ENCODE measurements at places on chromosomes 2 and 18. TPM values are rescaled to one million over a fixed set of nuclear protein-coding genes. Genes with fewer than 3 reads are reported as not detected.

Gene ALPG
- 0.45 TPM for total RNA-seq

Gene IL36RN
- total RNA-seq, result 0.05 TPM

Gene SCN2A
- not detected for total RNA-seq

Gene FTCDNL1
- 2.9 TPM for total RNA-seq

Gene POTEC
- not detected for total RNA-seq

Gene KCNK3
- 0.81 TPM for total RNA-seq

Gene CRYGD
- not detected for total RNA-seq

Gene SOX11
- total RNA-seq, result not detected

Gene ZNG1B
- total RNA-seq, result 46.5 TPM

Gene EFHD1
- total RNA-seq, result 3.6 TPM

Gene FZD7
- total RNA-seq, result 6.2 TPM

Gene SLC38A11
- not detected for total RNA-seq

Gene GREB1L
- total RNA-seq, result 1.8 TPM

Gene ICA1L
- total RNA-seq, result 2.2 TPM

Gene SIX2
- 0.43 TPM for total RNA-seq

Gene PREPL
- 21.8 TPM for total RNA-seq

Gene RAMP1
- total RNA-seq, result not detected

Gene POTEI
- not detected for total RNA-seq
